ENCODE measurements at places on chromosomes 4 and X.

DNA sequence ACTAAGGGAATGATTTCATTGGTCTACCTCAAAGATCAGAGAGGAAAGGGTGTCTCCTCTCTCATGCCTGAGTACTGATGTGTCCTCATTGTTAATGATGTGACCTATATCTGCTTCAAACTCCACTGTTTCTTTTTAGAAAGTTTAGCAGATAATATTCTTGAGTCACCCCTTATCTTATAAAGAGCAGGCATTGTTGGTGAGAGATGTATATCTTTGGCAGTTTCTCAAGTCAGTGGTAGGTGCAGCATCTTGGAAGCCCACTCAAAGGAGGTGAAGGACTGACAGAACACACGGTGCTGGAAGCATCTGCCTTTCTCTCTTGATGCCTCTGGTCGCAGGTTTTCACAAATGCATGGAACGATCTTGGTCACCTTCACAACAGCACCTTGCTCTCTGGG is 71.2 kb downstream of the ZNF518B start:
- no peak for DNase-seq

DNA sequence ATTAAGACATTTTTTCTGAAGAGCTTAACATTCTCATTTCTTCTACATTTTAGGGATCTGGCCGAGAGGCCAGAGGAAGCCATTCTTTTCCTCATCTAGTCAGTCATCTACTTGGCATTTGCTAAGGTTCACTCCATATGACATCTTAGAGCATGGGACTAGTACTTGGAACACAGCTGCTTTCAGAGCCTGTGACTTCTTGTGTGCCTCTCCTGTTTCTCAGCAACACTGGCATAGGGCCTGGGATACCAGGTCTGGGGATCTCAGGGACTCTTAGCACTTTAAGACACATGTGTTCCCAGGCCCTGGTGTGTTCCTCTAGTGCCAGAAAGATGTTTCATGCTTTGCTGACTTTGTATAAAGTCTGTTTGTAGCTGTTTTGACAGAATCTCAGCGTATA is 7.3 kb downstream of the PLP1 start:
- no peak for DNase-seq

GRCh38 chr4:2799224-2799911 is 6.5 kb downstream of the SH3BP2 start:
- no peak for DNase-seq

DNA sequence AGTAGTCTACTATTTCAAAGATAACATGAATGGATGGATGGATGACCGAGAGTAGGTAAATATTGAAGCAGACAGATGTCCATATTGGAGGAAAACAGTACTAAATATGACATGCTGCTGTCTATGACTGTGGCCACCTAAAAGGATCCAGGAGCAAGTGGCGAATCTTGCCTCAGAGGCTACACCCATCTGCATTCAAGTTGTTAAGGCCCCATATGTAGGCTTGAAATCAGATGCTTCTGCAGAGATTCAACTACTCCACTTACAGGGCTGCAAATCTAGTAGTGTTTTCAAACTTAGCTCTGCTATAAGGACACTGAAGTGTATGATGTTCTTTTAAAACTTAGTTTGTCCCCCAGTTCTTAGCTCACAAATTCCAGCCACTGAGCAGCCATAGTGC is 28.9 kb downstream of the SEPSECS start:
- DNase-seq, result no peak

DNA sequence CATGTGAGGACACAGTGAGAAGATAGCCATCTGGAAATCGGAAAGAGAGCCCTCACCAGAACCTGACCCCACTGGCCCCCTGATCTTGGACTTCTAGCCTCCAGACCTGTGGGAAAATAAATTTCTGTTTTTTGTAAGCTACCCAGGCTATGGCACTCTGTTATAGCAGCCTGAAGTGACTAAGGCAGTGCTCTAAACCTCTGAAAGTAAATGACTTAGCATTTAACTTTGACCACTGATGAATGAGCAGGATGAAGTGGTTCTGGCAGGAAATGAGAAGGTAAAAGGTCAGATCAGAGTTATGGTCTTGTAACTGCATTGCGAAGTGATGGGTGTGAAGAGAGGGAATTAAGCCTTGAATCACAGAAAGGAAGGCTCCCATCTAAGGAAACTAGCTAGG is 17.0 kb downstream of the GPAT3 start:
- peak; percentile 72 for DNase-seq

DNA sequence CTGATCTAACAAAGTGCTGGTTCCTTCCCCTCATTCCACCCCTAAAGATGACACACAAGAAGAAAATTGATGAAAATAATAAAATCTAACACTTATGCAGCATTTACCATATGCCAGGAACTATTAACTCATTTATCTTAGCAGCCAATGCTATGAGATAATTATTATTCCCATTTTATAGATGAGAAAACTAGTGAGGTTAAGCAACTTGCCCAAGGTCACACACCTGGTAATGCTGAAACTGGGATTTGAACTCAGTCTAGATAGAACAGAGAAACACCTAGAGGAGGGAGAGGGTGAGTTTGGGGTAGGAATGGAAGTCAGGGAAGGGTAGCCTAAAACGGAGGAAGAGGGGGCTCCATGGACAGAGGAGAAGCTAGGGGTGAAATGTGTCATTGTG is 18.6 kb downstream of the RBMX start:
- no peak for DNase-seq

DNA sequence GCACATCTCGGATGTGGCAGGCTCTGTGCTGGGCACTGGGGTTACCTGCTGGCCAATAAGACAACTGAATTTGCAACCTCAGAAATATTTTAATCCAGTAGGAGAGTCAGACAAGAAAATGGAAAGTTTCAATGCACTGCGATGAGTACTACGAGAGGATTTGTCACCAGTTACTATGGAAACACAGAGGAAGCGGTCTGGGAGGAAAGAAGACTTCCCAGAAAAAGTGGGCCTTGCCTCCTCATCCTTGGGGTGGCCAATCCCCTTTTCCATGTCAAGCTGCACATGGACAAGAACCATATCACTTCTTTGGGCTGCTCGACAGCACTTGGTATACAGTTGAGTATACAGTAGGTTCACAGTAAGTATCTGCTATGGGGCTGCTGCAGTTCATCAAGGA is 67.6 kb downstream of the FAM184B start:
- no peak for DNase-seq

GRCh38 chr4:46329118-46329976 is 60.6 kb downstream of the GABRA2 start:
- DNase-seq, result no peak

DNA sequence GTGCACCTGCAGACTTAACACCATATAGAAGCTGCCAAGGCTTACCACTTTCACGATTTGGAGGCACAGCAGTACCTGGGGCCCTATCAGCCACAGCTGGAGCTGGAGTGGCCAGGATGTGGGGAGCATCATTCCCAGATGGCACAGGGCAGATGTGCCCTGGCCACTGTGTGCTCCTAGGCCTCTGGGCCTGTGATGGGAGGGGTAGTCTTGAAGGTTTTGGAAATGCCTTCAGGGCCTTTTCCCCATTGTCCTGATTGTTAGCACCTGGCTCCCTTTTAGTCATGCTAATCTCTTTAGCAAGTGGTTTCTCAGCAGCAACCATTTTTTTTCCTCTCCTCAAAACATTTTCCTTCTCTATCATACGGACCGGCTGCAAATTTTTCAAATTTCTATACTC is 490.2 kb downstream of the RAB28 start:
- DNase-seq, result no peak

- peak; percentile 65 for DNase-seq
Observed at GRCh38 chrX:101931488-101932248, at the start of gene ZMAT1. Gene ZMAT1, minus strand, starts transcription at chrX:101932027. Its CDS starts 19 bp downstream, at chrX:101932008.

- DNase-seq, result no peak
Observed at GRCh38 chr4:41424522-41424921, 113.4 kb upstream of the LIMCH1 start.

DNA sequence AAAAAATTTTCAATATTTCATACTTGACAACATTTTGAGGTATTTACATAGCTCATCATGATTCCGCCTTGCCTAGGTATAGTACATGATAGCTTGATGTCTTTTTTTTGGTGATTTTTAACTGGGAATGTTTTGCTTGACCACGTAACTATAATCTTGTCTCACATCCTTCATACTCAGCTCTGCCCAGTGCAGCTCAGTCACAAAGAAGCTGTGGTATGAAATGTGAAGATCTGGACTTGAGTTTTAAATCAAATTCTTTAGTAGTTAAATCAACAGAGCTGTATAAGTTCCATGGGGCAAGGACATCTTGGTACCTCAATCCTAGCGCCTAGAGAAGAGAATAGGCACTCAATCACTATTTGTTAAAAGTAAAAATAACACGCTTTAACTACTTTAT is 276.3 kb upstream of the DKK2 start:
- no peak for DNase-seq

- DNase-seq, result no peak
Observed at GRCh38 chr4:20124317-20125026, 127.2 kb upstream of the SLIT2 start.

DNA sequence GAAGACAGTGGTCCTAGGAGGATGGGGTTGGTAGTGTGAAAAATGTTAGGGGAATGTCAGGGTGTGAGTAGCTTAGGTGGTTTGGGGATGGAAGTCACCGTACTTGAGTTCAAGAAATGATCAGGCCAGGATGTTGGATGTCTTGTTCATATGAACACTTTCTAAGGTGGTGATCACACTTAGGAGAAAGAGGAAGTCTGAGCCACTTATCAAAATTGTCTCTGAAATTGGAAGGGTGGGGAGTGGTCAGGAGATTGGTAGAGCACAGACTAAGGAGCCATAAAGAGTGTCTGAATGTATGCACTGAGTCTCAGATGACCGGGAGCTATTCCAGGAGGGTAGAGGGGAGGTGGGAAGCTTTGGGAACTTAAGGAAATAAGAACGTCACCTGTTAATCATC is 17.3 kb downstream of the CMC4 start:
- no peak for DNase-seq

GRCh38 chr4:16785793-16786527 is 112.5 kb downstream of the LDB2 start:
- DNase-seq, result peak; percentile 23

- DNase-seq, result no peak
Observed at GRCh38 chrX:9286234-9286633, 178.6 kb upstream of the TBL1X start.

Data from GM04504 (cell line).